ENCODE measurements at places on chromosomes 7 and 10.

- DNase-seq, result peak; percentile 16
These were observed 3.0 kb downstream of the BAMBI start for GRCh38 chr10:28680358-28680752.

DNA sequence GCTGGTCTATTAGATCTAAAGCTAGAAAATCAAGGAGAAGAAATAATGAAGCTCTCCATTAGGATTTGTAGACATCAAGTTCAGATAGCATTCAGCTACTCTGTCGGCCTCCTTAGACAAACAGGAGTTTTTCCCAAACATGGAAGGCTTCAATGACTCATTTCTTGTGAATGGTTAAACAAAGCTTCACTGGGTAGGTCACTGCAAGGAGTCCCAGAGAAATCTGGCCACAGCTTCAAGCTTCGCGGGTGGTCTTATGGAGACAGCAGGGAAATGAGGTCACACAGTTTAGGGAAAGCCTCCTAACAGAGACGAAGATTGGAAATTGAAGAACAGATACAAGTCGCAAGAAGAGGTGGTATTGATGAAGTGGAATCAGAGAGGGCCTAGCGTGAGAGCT lies 22.6 kb upstream of the LRRC72 start:
- peak; percentile 47 for DNase-seq

DNA sequence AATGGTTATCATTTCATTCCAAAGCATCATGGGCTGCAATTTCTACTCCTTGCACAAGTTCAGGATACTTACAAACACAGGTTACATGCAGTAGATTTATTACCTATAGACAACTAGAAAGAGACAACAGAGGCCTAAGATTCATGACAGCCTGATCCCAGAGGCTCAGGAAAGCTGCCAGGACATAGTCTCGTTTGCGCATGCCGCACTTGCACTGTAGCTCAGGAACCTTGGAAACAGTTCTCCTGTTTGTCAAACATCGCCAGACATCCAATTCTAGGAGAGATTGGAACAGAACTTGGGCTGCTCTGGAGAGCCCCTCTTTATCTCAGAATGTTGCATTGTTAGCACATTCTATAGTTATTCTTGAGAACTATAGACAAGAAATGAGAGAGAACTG lies 216.2 kb upstream of the CDC14C start:
- DNase-seq, result no peak

DNA sequence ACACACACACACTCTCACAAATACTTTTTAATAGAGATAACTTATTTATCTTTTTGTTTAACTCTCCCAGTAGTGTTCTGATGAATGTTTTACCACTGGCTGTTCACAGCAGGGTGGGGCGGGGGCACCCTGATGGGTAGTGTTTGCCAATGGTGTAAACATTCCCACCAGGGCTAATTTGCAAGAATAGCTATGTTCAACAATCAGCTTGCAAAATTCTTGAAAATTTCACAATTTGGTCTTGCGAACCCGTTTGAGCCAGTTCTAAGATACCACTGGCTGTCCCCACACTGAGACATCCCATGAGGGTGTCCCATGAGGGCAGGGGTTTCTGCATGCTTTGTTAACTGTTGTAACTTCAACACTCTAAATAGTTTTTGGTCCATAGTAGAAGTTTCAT lies 348.5 kb downstream of the CXCL12 start:
- DNase-seq, result peak; percentile 7

GRCh38 chr10:43287056-43288007 lies 20.5 kb upstream of the RASGEF1A start:
- DNase-seq, result peak; percentile 13

- no peak for DNase-seq
These were observed 162.1 kb downstream of the KCNMA1 start for GRCh38 chr10:77475522-77475921.

- DNase-seq, result peak; percentile 96
These were observed 112.1 kb downstream of the FAM53B start for GRCh38 chr10:124632064-124632531.

- DNase-seq, result no peak
These were observed 24.0 kb downstream of the COL26A1 start for GRCh38 chr7:101386558-101387231.

DNA sequence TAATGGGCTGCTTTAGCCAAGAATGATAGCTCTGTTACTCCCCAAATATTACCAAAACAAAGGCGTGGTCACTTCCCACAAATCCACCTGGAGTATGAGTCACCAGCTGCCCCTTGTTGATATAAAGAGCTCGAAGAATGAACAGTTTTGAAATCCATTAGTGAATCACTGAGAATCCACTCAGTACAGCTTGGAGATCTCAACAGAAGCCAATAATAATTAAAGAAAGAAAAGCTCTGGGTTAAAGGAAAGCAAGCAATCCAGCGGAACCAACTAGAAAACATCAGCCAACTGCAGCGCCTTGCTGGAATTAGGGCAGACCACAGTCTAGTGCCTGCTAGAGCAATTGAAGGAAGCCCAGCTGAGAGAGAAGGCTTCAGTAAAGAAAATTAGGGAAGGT lies 576.0 kb upstream of the C7orf33 start:
- no peak for DNase-seq

GRCh38 chr10:5402798-5403197 lies 1.8 kb downstream of the TUBAL3 start:
- DNase-seq, result no peak

- no peak for DNase-seq
These were observed 102.2 kb downstream of the HDAC9 start for GRCh38 chr7:18597754-18598153.

DNA sequence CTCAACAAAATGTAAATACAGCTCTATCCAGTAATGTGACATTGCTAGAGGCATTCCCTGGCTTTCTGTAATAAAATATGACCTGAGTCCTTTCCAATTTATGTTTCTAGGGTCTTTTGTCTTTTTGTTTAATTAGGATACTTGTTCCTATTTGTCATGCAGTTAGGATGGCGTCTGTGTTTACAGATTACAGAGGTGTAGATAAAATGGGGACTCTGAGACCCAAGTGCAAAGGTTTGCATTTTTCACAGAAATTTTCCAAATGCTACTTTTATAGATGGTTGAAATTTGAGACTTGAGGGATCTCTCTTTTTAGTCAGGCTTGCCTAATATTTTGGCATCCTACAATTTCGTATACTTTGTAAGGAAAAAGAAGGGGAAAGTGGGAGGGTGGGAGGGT lies 332.4 kb downstream of the PTEN start:
- DNase-seq, result no peak

DNA sequence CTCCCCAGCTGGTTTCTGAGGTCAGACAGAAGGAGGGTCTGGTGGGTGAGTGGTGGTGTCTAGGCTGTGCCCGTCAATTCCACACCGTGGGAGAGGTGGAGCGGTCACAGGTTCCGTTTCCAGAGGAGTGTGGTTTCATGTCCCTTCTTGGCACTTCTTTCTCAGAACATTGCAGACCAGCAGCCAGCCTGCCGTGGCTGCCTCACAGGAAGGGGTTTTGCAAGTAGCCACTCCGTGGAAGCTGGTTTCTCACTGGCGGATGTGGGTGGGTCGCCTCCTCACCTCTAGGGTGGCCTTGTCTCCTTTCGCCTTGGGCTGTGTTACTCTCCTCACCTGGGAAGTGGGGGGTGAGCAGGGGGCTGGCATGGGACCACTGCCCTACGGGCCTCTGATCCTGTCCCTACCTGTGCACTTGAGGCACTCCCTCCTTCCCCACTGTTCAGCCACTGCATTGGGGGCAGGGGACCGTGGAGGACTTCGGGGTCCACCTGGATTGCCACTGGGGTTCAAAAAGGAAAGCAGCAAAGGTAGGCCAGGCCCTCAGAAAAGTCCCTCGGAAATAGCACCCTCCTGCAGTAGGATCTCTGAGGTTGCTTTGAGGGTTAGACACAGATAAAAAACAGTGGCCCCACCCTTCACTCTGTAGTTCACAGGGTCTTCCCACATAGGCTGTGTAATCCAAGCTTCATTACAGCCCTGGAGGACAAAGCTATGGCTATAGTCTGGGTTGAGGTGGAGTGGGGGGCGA lies 33.9 kb downstream of the TSPAN14 start:
- DNase-seq, result no peak

GRCh38 chr10:1368842-1369171 lies 312.6 kb downstream of the WDR37 start:
- peak; percentile 8 for DNase-seq

- no peak for DNase-seq
These were observed 91.5 kb upstream of the SMNDC1 start for GRCh38 chr10:110396284-110396651.

DNA sequence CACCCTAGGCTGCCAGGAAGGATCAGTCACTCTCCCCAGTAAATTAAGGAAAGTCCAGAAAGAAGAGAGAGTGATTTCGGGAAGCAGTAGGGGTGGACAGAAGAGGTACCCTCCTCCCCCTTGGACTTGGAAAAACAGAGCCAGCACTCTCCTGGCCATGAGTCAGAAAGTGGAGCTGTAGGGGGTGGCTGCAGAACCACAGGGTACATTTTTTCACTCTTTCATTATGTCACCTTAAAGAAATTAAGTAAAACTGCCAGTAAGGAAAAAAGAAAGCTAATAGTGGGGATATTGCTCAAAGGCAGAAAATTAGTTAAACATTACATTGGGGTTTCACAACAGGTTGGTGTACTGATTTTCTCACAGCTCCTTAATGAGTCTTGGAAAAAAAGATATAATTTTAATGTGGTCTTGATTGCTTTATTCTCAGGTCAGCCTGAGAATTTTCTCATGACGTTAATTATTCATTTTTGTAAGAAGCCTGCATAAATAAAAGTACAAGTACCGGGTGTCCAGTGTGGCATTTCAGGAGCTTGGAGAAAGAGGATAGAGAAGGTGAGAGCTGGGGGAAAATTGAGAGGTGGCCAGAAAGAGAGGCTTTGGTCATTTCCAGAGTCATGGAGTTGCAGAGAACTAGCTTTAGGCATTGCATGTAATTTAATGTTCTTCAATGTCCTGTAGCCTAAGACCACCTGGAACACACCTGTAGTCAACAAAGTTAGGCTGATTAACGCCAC lies 23.2 kb upstream of the AOAH start:
- peak; percentile 91 for DNase-seq

GRCh38 chr10:20181434-20181833 lies 365.2 kb downstream of the PLXDC2 start:
- DNase-seq, result no peak

- peak; percentile 32 for DNase-seq
These were observed 5.8 kb downstream of the TWIST1 start for GRCh38 chr7:19111474-19112273.

- no peak for DNase-seq
These were observed 429.2 kb downstream of the SDK1 start for GRCh38 chr7:3730276-3730675.

GRCh38 chr7:45601094-45601493 lies 26.9 kb downstream of the ADCY1 start:
- DNase-seq, result no peak

GRCh38 chr7:100353685-100354330 lies 4.1 kb upstream of the PILRB start:
- DNase-seq, result no peak

All from choroid plexus epithelial cell (primary cell).